ENCODE measurements at places on chromosomes 2 and 18. TPM values are rescaled to one million over a fixed set of nuclear protein-coding genes. Genes with fewer than 3 reads are reported as not detected.

The GAL3ST2 gene
- not detected for total RNA-seq

The IGFBP5 gene
- 2.7 TPM for total RNA-seq

The SERTAD2 gene
- total RNA-seq, result 10.5 TPM

The UGT1A6 gene
- total RNA-seq, result not detected

DNA sequence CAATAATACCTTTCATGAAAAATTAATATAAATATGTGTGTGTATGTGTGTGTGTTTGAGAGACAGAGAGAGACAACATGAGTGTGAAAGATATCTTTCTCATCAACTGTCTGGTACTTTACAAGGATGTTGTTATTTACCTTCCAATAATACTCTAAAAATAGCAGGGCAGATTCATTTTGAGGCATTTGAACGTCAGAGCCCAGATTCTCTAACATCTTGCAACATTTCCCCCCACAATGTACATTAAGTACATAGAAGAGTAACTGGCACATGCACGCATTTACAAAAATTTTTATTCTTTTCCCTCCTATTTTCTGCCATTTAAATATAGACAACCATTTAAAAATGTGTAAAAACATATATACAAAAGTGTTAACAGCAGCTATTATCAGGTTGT lies 100.9 kb downstream of the PID1 start:
- no peak for DNase-seq

DNA sequence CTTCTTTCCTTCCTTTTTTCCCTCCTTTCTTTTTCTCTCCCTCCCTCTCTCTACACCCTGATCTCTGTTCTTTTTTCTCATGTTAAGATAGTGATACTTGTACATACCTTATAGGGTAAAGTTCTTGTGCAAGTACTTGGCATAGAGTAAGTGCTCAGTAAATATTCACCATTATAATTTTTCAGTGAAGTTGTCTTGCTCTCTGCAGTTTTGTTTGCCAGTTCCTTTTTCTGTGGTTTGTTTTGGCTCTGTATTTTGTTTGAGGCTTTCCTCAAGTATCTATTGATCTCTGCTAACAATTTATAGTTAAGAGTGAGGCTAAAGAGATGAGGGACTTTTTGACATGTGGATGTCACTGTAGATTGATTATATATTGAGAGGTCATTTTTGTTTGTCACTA lies 48.0 kb downstream of the MTX2 start:
- no peak for DNase-seq

The GPR45 gene
- not detected for total RNA-seq

GRCh38 chr2:104790100-104790811 lies 63.7 kb upstream of the POU3F3 start:
- DNase-seq, result no peak

GRCh38 chr2:7880566-7880965 lies 801.3 kb upstream of the ID2 start:
- DNase-seq, result no peak

GRCh38 chr2:27747827-27748352 lies 23.6 kb upstream of the MRPL33 start:
- DNase-seq, result no peak

GRCh38 chr2:19632403-19632991 lies 269.3 kb downstream of the TTC32 start:
- no peak for DNase-seq

DNA sequence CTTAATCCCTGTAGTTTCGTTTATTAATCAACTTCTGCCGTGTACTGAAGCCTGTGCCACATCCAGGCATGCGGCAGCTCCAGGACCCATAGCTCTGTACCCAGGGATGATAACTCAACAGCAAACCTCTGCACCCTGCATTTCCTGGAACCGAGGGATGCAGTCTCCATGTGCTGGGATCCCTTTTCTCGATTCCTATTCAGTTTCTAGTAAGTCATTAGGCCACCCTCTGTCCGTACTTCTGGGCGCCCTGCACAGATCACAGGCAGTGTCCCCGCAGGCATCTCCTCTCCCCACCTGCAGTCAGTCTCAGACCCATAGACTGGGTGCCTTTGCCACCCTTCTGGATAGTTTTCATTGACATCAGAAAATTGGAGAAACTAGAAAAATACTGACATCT lies 18.8 kb downstream of the TMEM18 start:
- DNase-seq, result no peak

DNA sequence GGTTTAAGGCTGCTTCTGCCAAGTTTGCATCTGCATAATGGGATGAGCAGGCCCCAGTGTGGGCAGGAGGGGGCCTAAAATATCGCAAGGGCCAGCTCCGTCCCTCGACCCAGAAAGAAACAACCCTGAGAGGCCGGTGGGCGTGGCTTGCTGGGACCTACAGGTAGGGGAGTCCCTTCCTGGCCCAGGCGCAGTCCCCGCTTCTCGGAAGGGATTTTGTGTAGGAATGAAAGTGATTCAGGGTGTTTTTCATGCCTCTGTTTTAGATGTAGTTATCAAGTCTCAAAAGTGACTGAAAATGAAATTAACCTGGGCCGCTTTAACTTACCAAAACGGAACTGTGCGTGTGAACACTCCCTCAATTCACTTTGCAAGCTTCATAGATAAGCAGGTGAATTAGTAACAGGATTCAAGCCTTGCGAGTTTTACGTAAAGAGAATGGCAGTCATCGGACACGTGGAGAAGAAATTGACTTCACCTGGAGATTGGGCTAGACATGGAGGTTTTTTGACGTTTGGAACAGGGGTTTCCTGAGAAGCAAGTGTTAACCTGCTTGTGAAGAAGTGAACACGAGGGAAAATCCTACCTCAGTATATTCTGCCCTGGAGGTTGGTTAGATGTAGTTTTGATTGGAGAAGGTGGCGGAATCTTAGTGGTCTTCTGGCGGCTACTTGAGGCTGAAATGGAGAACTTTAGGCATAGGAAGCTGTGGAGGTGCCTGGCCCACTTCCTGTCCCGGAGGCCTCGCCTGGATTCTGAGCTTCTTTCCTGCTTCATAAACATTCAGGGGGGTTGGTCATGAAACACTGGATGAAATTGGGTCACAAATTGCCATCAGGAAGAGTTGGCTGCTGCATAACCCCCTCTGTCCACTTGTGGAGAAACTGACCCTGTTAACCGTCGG lies 1.7 kb downstream of the NCK2 start:
- peak; percentile 83 for DNase-seq

GRCh38 chr2:238998801-238999200 lies 150.9 kb downstream of the TWIST2 start:
- no peak for DNase-seq

The MRO gene
- total RNA-seq, result not detected

The TUBA4A gene
- 201 TPM for total RNA-seq

The GAREM2 gene
- total RNA-seq, result 4.1 TPM

- DNase-seq, result peak; percentile 91
These were observed at the start of the genes STRADB and TRAK2 for GRCh38 chr2:201451292-201452057. Gene STRADB, plus strand, starts transcription at chr2:201451740. Its CDS starts 3,101 bp downstream, at chr2:201454841. Gene TRAK2, minus strand, starts transcription at chr2:201451458. Its CDS starts 30,951 bp downstream, at chr2:201420507.

DNA sequence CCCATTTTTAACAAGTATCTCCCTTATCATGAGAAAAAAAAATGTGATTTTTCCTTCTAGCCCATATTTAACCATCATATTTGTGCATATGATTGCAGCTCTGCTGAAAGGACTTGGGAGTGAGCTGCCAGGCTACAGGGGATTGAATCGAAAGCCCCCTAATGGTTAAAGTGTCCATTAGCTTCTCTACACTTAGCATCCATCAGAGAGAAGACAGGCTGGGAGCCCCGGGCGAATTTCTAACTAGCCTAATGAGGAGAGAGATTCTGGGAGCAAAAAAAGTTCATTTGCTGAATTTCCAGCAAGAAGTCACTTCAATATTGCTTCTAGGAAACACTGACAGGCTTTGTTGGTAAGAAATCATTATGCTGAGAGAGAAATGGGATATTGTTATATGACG lies 848.8 kb downstream of the TDRD15 start:
- no peak for DNase-seq

DNA sequence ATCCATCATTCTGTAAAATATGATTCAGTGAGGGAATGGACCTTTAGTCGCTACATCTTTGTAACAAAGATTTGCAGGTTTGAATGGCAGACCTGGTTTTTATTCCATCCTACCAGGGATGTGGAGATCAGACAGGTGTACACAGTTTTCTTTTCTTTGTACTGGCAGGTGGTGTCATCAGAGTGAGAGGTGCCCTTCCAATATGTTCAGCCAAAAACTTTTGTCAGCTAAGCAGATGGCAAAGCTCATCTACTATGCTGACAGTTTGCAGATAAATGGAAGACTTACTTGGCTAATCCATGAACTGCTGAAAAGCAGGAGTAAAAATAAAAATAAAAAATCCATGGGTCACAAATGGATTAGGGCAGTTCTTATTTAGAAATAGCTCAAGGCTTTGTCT lies 185.5 kb upstream of the DOK6 start:
- no peak for DNase-seq

DNA sequence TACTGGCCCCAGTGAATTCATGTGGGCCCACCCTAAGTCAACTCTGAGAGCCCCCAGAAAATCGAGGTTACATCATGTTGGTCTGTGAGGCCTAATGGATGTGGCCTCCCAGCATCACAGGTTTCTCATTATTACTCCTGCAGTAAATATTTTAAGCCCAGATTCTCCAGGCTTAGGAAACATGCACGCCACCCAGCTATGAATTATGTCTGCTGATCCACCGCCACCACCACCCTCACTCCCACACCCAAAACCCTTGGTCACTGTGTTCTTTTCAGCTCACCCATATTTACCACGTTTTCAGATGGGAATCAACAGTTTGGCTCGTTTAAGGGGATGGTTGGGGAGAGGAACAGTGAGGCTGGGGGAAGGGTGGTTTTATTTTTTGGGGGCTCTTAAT lies 128.6 kb downstream of the NCK2 start:
- DNase-seq, result no peak

DNA sequence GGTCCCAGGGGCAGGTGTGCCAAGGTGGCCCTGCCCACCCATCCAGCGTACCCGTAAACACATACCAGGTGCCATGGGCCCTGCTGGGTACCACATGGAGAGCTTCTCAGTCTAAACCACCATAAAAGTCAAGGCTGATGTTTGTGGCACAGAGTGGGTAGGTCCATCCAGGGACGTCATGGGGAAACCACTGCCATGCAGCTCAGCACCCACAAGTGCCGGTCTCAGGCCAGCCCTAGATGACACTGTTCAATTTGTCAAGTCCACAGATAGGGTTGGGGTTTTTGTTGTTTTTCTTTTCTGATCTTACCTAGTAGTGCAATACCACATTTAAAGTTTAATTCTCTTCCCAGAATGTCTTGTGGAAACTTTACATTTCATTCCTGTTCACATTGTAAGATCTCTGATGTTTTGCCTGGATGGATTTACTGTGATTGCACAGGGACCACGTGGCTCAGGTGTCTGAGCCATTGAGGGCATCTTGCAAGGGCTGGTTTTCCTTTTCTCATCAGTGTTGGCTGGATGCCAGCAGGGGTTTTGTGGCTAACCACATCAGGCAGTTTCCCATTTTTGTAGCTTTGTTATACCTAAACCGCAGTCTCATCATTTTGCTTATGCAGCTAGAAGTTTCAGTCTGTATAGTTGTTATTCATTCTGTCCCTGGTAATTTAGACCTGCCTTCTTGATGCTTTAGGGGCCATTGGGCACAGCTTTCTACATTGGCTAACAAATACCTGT lies 64.7 kb downstream of the STK25 start:
- DNase-seq, result peak; percentile 92

The TMEM198 gene
- total RNA-seq, result 4.8 TPM

DNA sequence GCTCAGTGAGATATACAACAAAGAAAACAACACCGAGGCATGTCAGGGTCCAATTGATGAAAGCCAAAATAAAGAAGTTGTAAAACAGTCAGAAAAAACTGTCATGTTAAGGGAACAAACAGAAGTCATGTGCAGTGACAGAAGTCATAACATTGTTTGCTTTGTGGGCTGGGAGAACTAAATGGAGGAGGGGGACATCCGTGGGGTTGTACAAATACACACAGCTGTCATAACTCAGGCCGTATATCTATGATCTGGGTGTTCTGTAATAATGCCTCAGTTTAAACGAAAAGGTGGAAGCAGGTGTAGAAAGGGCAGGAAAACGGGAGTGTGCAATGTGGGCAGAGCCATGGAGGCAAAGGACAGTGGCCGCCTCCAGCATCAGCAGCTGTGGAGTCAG lies 27.3 kb downstream of the TIMM21 start:
- DNase-seq, result no peak

- no peak for DNase-seq
These were observed at the start of gene ZEB2 for GRCh38 chr2:144519934-144520731. Gene ZEB2, minus strand, starts transcription at chr2:144520119. Its CDS starts 2,769 bp downstream, at chr2:144517350.

The CD226 gene
- total RNA-seq, result 129 TPM

The RESP18 gene
- not detected for total RNA-seq

DNA sequence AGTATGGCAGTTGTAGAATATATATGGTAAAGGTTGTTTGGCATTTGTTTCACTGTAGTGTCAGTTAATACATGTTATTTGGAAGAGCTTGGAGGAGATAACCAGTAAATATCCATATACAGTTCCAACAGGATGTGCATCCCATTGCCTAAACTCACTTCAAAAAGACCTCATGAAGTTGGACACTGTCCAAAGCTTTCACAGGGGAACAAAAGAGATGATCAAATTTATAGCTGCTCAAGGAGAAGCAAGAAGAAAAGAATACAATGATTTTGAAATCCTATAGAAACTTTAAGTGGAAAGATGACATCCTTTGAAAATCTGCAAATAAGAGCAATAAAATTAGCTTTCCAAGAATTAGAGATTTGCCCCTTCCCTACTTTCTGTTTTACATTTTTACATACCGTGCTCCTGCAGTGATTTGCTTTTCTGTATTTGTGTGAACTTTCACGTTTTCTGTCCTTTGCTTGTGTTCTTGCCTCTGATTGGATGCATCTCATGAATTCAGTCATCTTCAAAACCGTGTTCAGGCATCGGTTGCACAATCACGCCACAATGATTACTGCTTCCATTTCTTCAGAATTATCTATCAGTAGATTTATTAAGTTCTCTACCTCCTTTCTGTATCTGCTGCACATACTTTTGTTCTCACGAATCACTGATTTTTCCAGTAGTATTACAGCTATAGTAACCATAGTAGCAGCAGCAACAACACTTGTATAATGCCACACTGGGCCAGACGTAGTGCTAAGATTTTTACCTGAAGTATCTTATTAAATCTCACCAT lies 83.8 kb downstream of the PARD3B start:
- DNase-seq, result no peak

The MEP1B gene
- total RNA-seq, result not detected

The LINC00305 gene
- not detected for total RNA-seq

- no peak for DNase-seq
These were observed 45.5 kb downstream of the GATA6 start for GRCh38 chr18:22214731-22215528.

DNA sequence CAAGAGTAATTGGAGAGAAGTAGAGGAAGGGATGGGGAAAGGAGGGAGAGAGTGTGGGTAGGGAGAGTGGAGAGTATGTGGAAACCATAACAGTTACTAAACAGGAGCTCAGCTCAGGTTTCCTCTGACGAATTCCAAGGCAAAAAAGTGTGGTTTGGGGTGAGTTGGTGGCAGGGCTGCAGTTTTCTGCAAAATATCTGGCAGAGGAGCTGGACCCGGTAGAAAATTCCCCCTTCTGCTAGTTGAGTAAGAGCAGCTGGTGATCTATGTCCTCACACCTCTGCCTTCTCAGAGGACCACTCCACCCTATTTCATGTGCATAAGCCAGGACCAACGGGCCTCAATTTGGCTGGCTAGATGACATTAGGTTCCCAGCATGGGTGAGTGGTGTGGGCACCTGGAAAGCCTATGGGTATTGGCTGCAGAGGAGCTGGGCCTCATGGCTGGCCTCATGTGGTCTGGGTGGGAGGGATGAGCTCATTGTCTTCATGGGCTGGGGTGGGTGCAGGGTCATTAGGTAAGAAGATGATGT lies 13.2 kb downstream of the NRP2 start:
- DNase-seq, result no peak

The DYNC1I2 gene
- 37.3 TPM for total RNA-seq
